ENCODE measurements at places on chromosomes 4 and X.
A peak's percentile ranks its signal among the peaks of the same experiment; 100 is the strongest.

GRCh38 chr4:69493515-69493914 is 2.2 kb downstream of the UGT2B4 start:
- no peak for DNase-seq

GRCh38 chrX:14864631-14865030 is 8.2 kb downstream of the FANCB start:
- DNase-seq: no peak

DNA sequence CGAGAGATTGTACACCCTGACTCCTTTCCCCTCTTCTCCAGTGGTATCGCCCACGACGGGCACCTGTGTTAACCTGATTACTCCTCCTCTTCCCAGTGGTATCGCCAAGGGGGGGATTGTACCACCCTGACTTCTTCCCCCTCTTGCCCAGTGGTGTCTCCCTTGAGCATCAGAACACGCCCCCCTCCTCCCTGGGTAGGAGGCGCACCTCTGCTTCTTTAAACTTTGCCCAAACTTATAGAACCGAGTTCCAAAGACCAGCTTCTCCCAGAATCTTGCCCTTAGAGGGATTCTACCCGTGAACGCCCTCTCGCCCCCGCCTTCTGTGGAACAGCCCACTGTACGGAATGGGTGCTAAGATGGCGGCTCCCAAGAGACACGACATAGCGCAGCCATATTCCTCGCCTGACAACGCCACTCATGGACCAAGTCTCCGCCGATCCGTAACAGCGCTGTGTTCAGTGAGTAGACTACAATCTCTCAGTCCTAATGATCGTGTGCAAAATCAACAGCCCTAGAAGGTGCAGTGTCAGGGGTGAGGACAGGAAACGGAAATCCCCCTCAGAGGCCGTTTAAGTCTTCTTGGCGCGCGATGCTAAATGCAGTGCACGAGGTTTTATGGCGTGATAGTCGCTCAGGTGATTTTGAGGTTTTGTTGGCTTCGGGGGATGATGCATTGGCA is 4.2 kb upstream of the ZNF157 start:
- DNase-seq: peak; percentile 28

GRCh38 chr4:46124773-46125413 is 1.0 kb upstream of the GABRG1 start:
- no peak for DNase-seq

DNA sequence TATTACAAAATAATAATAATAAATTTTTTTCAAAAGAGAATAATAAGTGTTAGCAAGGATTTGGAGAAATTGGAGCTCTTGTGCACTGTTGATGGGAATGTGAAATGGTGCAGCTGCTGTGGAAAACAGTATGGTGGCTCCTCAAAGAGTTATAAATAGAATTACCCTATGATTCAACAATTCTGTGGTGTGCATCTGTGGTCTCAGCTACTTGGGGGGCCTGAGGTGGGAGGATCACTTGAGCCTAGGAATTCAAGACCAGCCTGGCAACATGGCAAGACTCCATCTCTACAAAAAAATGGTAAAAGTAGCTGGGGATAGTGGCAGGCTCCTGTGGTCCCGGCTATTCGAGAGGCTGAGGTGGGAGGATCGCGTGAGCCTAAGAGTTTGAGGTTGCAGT is 19.6 kb downstream of the MND1 start:
- DNase-seq: no peak

All from stimulated activated CD4-positive, alpha-beta T cell treated with anti-CD3 and anti-CD28 coated beads, Interleukin-1b, Interleukin-23, amount 100 ng/mL, for 1 hour (primary cell).